ENCODE measurements at places on chromosomes 7 and 10.
A peak's percentile ranks its signal among the peaks of the same experiment; 100 is the strongest.

- no peak for DNase-seq
Measured at GRCh38 chr7:45174966-45175765, 17.6 kb downstream of the RAMP3 start.

DNA sequence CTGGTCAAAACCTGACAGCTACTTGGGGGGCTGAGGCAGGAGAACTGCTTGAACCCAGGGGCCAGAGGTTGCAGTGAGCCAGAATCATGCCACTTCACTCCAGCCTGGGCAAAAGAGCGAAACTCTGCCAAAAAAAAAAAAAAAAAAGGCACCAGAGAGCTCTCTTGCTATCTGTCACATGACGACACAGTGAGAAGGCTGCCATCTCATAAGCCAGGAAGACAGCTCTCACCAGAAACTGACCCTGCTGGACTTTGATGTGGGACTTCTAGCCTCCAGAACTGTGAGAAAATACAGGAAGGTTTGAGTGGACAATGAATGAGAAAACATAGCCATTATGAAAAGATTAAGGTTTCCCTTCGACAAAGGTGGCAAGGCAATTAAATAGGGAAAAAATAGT lies 51.1 kb upstream of the KCNIP2 start:
- no peak for DNase-seq

DNA sequence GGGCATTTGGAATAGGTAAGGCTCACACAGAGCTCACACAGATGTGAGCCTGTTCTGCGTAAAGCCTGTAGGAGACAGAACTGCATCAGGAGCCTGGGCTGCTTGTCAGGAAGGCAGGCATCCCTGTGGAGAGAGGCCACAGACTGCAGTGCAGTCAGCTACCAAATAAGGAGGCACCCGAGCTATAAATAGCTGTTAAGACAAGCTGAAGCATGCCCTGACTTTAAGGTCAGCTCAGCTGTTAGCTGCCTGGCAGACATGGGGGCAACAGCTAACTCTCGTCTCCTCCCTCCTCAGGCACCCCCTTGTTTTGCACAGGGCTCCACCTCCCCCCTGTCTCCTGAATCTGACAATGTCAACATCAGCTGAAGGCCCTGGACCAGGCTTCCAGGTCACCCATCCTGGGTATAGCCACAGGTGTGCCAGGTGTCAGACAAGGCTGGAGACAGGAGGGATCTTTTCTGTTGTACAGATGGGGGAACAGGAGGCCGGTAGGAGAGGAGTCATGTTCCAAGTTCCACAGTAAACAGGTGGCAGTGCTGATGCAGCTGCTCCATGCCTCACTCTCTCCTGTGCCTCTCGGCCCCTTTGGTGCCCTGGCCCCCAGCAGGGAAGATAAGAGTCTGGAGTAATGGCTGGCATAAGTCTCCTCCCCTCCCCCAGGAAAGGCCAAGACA lies 27.6 kb upstream of the MKRN1 start:
- DNase-seq, result no peak

GRCh38 chr10:132560241-132560731 lies 22.7 kb downstream of the INPP5A start:
- no peak for DNase-seq

- peak; percentile 54 for DNase-seq
Measured at GRCh38 chr7:1027242-1028043, 16.9 kb upstream of the GPR146 start.

DNA sequence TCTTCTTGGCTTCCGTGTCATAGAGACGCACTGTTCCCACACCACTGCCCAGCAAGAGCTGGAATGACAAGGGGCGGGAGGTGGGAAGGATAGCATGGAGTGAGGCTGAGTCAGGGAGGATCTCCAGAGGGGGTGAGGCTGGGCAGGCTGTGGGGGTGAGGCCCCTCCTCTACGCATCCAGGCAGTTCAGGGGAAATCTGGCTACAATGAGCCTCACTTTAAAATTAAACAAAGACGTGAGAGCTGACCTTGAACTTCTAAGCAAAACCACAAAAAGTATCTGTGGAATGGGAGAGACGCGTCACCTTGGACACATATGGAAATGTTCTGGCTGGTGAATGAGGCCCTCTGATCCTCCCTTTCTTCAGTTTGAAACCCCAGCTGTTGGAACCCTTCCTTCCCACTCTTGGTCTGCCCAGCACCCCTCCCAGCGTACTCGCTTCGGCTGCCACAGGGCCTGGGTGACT lies 17.7 kb downstream of the WDR91 start:
- no peak for DNase-seq

GRCh38 chr7:123784263-123784662 lies 35.5 kb upstream of the WASL start:
- DNase-seq, result no peak

- DNase-seq, result peak; percentile 70
Measured at GRCh38 chr7:27151341-27151930, 947 bp downstream of the HOXA3 start.
